Activated CD4-positive, CD25-positive, alpha-beta regulatory T cell (primary cell): ENCODE measurements at places on chromosomes 3 and 15.

GRCh38 chr3:11944052-11944673, 60.0 kb upstream of the SYN2 start:
- no peak for DNase-seq

- DNase-seq: no peak
These were observed 57.3 kb upstream of the PLSCR4 start for GRCh38 chr3:146308222-146308621.

DNA sequence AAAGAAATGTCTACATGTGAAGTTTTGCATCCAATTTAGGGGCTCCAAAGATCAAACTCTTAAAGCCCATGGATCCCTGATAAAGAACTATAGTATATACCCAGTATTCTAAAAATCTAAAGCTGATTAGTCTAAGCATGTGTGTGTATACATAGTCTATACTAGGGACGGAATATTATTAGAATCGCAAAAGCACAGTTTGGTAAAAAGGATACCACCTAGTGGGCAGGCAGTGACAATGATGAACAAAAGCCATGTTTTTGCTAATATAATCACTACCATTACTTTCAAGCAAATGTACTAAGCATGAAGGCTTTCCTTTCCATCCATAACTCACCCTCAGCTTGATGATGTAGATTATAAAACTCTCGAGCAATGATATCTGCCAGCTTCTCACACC, 16.5 kb downstream of the POLQ start:
- no peak for DNase-seq

DNA sequence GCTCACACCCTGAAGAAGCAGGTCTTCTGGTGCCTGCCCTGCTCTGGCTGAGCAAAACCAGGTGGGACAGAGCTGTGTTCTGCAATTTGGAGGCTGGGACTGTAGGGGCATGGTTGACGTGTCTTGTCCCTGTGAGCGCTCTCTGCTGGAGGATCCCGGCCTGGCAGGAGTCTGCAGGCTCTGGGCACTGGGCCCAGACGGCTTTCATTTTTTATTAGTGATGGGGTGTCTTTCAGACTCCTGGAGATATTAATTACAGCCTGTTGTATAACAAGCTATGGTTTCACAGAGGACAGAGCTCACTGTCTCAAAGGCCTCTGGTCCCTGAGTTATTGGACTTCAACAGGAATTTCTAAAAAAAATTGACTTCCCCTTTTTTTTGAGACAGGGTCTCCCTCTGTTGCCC, 29.5 kb upstream of the ZNF710 start:
- no peak for DNase-seq

GRCh38 chr3:43619588-43619987, 2.2 kb downstream of the ANO10 start:
- DNase-seq: no peak

DNA sequence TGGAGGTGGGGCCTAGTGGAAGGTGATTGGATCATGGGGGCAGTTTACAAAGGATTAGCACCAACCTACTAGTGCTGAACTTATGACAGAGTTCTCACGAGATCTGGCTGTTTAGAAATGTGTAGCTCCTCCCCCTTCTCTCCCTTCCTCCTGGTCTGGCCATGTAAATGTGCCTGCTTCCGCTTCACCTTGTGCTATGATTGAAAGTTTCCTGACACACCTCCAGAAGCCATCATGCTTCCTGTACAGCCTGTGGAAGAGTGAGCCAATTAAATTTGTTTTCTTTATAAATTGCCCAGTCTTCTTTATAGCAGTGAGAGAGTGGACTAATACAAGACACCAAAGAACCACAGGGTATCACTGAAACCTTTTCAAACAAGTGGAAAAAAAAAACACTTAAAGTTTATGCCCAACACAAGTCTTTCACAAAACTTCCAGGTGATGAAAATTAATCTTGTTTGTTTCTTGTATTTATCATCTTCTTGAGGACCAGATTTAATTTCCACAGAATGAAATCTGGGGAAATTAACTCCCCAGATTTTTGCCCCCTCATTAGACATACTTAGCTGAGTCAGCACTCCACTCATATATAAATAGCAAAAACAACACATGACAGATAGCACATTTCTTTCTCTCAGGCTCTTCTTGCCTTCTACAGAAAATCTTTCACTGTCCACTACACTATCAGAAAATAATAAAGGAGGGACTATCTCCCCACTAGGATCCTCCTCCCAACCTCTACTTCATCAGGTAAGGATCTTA, 847.2 kb downstream of the TUSC7 start:
- no peak for DNase-seq

- DNase-seq: no peak
These were observed 13.9 kb downstream of the CCR5AS start for GRCh38 chr3:46393011-46393410.

DNA sequence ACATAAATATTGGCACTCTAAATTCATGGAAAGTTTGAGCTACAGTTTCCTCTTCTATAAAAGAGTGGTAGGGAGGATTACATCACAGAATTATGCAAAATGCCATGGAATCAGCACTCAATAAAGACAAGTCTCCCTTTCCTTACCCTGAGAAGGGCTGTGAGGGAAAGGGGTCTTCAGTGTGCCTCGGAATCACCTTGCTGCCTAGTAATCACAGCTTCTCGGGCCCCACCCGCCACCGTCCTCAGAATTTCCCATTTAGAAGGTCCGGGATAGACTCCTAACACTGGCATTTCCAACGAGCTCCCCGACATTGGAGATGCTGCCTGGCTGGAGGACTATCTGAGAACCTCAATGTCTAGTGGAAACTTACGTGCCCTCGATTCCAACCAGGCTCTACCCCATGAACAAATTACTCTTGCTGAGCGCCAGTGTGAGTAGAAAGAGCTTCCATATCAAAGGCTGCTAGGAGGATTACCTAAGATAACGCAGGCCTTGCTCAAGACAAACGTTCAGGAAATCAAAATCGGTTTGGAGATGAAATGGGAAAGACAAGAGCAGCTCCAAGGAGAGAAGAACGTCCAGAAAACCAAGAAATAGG, 92.1 kb upstream of the CHD2 start:
- DNase-seq: no peak

- no peak for DNase-seq
These were observed 38.0 kb downstream of the RNF13 start for GRCh38 chr3:149850787-149851584.

DNA sequence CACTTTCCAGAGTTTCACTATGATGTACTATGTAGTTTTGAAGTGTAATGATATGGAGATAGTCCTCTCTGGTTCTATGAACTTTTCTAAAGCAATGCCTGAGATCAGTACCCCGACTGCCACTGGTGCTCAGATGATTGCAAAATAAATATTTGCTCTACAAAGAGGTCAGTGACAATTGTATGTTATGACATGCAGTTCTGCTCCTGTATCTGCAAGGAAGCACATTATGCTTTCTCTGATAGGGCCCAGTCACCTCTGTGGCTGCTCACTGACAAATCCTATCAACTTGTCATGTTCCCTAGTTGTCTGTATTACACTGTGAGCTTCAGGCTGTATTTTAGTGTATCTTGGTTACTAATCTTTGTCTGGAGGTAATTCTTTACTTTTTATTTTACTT, 362.6 kb downstream of the ROBO1 start:
- DNase-seq: no peak

DNA sequence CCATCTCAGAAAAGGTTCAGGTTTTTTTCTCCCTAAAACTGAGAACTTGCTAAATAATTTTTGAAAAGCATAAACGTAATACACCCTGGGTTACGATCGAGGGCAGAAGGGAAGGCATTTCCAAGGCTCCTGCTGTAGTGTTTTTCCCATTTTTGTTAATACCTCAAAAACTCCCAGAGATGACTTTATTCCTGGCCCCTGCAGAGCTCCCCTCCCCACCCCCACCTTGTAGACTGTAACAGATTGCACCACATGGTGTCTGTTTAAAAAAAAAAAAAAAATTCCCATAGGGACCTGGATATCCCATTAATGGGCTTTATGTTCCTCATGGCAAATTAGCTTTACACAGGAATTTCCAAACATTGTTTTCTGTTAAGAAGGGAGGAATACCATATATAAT, 38.2 kb downstream of the FEZF2 start:
- DNase-seq: no peak

GRCh38 chr3:143442814-143443447, 323.4 kb downstream of the CHST2 start:
- DNase-seq: no peak

DNA sequence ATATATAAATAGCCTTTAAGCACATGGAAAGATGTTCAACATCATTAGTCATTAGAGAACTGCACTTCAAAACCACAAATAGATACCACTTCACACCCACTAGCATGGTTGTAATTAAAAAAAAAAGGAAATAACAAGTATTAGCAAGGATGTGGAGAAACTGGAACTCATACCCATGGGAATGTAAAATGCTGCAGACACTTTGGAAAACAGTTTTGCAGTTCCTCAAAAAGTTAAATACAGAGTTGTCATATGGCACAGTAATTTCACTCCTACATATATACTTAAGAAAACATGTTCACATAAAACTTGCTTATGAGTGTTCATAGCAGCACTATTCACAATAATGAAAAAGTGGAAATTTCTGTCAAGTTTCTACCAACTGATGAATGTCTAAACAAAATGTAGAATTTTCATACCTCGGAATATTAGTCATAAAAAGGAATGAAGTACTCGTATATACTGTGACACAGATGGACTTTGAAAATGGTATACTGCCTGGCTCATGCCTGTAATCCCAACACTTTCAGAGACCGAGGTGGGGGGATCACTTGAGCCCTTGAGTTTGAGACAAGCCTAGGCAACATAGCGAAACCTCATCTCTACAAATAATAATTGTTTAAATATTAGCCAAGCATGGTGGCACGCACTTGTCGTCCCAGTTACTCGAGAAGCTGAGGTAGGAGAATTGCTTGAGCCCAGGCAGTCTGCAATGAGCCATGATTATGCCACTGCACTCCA, 28.1 kb downstream of the BCL2A1 start:
- DNase-seq: no peak

DNA sequence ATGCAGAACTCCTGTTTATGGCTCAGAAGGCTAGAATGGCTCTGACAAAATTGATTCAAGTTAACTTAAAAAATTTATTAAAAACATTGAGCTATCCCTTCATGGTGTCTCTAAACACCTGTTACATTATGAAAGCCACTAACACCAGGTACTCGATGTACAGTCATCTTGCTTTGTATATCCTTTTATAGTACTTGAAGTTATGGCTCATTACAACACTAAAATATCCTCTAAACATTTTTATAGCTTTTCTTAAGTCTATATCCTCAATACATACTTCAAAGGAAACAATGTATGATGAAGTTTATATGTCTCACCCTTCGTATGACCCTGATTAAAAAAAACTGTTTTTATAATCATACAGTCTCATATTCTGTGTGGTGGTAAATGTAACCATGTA, 38.2 kb downstream of the SLITRK3 start:
- DNase-seq: no peak

GRCh38 chr3:46524008-46524407, 26.2 kb downstream of the RTP3 start:
- no peak for DNase-seq

DNA sequence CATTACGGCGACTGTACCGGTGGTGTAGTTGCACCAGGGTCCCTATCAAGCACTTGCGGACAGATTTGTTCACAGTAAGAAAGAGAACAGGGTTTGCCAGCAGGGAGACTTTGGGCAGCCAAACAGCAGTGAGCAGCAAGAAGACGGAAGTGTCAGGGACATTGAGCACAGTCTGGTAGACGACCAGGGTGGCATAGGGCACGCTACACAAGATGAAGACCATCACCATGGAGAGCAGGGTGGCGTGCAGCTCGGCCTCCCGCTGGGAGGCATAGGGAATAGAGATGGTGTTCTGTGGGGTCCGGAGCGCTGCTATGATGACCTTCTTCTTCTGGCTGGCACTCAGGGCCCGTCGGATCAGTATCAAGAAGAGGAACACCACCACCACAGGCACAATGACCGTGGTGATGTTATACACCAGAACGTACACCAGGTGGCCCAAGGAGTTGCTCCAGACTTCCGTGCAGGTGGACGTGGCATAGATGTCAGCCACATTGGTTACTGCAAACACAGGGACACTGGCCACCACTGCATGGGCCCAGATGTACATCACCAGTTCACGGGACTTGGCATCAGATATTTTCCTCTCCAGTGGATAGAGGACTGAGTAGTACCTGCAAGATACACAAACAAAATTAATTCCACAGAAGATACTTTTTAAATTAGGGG, 19.1 kb upstream of the FSIP1 start:
- DNase-seq: no peak

- DNase-seq: no peak
These were observed 502.5 kb downstream of the MECOM start for GRCh38 chr3:169161011-169161410.

DNA sequence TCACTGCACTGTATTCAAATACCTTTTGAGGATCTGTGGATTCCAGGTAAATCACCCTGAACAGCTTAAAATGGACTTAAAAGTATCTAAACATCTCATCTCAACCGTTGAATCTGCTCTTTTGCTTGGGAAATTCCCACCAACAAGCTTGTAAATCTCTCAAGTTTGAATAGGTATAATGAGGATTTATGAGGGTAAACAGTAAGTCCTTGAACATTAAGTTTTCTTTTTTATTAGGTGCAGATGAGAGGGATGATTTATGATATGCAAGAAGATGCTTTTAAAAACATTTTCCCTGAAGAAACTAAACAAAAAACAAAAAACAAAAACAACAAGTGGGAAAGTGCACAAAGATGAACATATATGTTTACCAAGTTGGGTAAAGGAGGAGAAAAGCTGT, 290.6 kb downstream of the ROBO1 start:
- no peak for DNase-seq

GRCh38 chr15:68211656-68212320, 6.7 kb upstream of the CALML4 start:
- no peak for DNase-seq

DNA sequence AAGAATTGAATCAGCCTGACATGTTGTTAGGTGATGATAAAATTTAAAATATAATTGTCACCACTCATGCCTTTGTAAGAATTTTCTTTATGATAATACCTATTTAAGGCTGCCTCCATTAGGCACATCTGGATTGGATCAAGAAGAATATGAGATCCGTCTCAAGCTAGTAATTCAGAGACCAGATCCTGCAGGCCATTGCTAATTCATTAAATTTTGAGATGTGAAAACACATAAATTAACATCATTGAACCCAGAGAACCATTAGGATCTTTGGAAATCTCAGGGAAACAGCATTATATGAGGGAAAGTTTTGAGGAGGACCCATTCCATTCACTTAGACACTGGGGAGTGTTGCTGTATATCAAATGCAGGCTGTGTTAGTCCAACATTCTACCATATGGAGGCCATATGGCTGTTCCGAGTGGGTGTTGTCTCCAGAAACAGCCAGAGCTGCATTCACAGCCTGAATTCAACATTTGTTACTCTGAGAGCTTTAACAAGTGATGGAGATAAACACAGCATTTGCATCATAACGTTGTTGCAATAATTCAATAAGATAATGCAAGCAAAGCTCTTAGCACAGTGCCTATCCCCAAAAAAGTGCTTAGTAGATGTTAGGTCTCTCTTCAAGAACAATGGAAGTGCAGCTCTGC, 67.4 kb downstream of the DTWD1 start:
- no peak for DNase-seq

- no peak for DNase-seq
These were observed 158.6 kb upstream of the RAP2B start for GRCh38 chr3:153003441-153003840.
